ENCODE measurements at places on chromosomes 12 and 14. TPM values are rescaled to one million over a fixed set of nuclear protein-coding genes. Genes with fewer than 3 reads are reported as not detected.

GRCh38 chr12:60078026-60078425 is 482.2 kb downstream of the SLC16A7 start:
- no peak overlapping the region for H3K27ac ChIP-seq
- H3K36me3 ChIP-seq, result no peaks in the 10 kb centered on the region
- no peaks in the 10 kb centered on the region for H3K4me1 ChIP-seq
- no peak for DNase-seq
- H3K4me3 ChIP-seq, result no peak overlapping the region

Gene CCDC92
- polyA plus RNA-seq, result 3.1 TPM

GRCh38 chr12:103877934-103878510 is 37.0 kb upstream of the NT5DC3 start:
- no peaks in the 10 kb centered on the region for H3K36me3 ChIP-seq
- peaks cover 13% of the 10 kb centered on the region for H3K27me3 ChIP-seq

Gene PMCH
- polyA plus RNA-seq, result not detected

Measured in K562 (cell line).